ENCODE measurements at places on chromosomes 5 and 9. TPM values are rescaled to one million over a fixed set of nuclear protein-coding genes. Genes with fewer than 3 reads are reported as not detected.

Gene MAP1B
- 0.12 TPM for total RNA-seq

Gene TLE1
- 0.74 TPM for total RNA-seq

Gene GABRA1
- total RNA-seq: not detected

Gene GGTA1
- 0.69 TPM for total RNA-seq

DNA sequence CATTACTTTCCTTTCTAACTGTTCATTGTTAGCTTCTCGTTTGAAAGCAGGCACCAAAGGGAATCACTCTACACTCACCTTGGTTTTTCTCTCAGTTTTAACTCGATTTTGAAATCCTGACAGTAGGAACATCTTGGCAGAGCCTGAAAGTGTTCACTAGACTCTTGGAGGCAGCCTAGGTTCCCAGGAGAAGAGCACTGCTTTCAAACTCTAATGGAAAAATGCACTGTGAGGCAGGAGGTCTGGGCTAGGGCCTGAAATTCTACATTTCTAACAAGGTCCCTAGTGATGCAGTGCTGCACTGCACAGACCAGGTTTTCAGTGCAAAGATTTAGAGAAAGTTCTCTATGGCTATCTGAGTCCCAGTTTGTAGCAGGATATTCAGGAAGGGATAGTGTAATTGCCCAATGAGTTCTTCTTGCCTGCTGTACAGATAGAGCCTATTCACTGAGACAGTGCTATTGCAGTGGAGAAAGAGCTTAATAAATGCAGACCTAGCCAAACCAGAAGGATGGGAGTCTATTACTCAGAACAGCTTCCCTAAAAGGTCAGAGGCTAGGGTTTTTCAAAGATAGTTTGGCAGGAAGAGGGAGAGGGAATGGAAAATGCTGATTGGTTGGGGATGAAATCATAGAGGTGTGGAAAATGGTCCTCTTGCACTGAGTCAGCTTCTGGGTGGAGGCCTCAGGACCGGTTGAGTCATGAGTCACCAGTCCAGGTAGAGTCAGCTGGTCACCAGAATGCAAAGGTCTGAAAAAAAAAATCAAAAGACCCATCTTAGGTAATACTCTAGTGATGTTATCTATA, 153.9 kb downstream of the GPBP1 start:
- no peaks in the 10 kb centered on the region for H3K36me3 ChIP-seq
- DNase-seq: no peak
- no peaks in the 10 kb centered on the region for H3K27me3 ChIP-seq
- no peak overlapping the region for H3K27ac ChIP-seq
- no peak overlapping the region for H3K4me3 ChIP-seq
- H3K4me1 ChIP-seq: no peaks in the 10 kb centered on the region

- H3K27me3 ChIP-seq: peaks cover 4% of the 10 kb centered on the region
- H3K4me3 ChIP-seq: no peak overlapping the region
- no peaks in the 10 kb centered on the region for H3K36me3 ChIP-seq
- no peak for DNase-seq
- H3K4me1 ChIP-seq: no peaks in the 10 kb centered on the region
These were observed 85.3 kb upstream of the COX7C start for GRCh38 chr5:86532429-86532828.
